ENCODE measurements at places on chromosomes 2 and 18. TPM values are rescaled to one million over a fixed set of nuclear protein-coding genes. Genes with fewer than 3 reads are reported as not detected.

DNA sequence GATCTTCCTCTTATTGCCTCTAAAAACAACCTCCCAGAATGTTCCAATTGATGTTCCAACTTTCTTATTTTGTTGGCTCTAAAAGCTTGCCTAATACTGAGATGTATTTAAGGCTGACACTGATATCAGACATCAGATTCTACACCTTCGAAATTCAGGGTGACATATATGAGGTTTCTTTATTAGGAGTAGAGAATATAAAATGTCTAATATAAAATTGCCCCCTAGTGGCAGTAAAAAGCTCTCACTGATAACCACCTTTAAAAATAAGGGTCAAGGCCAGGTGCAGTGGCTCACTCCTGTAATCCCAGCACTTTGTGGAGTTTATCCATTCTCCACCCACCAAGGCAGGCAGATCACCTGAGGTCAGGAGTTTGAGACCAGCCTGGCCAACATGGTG is 789.7 kb upstream of the SLC39A10 start:
- DNase-seq = no peak
- no peaks in the 10 kb centered on the region for H3K27me3 ChIP-seq
- H3K4me3 ChIP-seq = no peak overlapping the region

AGXT gene
- not detected for total RNA-seq

GKN2 gene
- 195 TPM for total RNA-seq

- no peaks in the 10 kb centered on the region for H3K4me1 ChIP-seq
- H3K36me3 ChIP-seq = no peaks in the 10 kb centered on the region
- no peaks in the 10 kb centered on the region for H3K27me3 ChIP-seq
These were observed 583.0 kb upstream of the KLHL29 start for GRCh38 chr2:22801970-22802369.

GRCh38 chr18:32271672-32272208 is 81.9 kb downstream of the MEP1B start:
- no peaks in the 10 kb centered on the region for H3K27me3 ChIP-seq
- H3K4me1 ChIP-seq = no peaks in the 10 kb centered on the region
- DNase-seq = no peak
- H3K27ac ChIP-seq = no peak overlapping the region
- no peaks in the 10 kb centered on the region for H3K36me3 ChIP-seq
- no peak overlapping the region for H3K4me3 ChIP-seq

GRCh38 chr2:69116438-69116837 is 103.5 kb downstream of the ANTXR1 start:
- no peaks in the 10 kb centered on the region for H3K4me1 ChIP-seq
- no peaks in the 10 kb centered on the region for H3K36me3 ChIP-seq
- DNase-seq = no peak

DNA sequence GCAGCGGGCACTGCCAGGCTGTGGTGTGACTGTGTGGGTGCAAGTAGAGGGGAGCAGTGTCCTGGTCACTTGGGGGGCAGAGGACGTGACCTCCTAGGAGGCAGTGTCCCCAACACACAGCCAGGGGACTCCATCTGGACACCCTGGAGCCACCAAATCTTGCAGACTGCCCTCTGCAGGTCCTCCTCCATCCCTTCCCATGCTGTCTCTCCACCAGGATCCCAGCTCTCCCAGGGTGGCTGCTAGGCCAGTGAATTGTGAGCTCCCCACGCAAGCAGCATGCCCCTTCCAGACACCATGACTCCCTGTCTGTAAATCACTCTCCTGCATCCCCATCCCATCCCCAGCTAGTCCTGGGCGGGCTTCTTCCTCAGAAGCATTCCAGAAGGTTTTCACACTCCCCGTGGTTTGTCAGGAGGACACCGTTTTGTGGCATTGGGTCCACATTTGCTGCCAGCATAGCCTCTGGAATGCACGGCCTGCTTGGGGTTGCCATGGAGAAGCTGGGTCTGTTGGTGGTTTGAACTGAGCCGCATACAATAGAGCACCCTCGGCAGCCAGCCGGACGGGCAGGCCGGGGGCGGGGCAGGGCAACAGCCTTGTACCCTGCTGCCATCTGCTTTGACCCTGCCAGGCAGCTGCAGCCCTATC is 210.7 kb downstream of the KLHL29 start:
- no peaks in the 10 kb centered on the region for H3K27me3 ChIP-seq
- no peak overlapping the region for H3K4me3 ChIP-seq
- DNase-seq = no peak
- no peaks in the 10 kb centered on the region for H3K36me3 ChIP-seq

GRCh38 chr18:39871961-39872360 is 2083.1 kb upstream of the PIK3C3 start:
- H3K4me1 ChIP-seq = no peaks in the 10 kb centered on the region

FBXO15 gene
- 2.6 TPM for total RNA-seq
